ENCODE measurements at places on chromosomes 4 and X.

DNA sequence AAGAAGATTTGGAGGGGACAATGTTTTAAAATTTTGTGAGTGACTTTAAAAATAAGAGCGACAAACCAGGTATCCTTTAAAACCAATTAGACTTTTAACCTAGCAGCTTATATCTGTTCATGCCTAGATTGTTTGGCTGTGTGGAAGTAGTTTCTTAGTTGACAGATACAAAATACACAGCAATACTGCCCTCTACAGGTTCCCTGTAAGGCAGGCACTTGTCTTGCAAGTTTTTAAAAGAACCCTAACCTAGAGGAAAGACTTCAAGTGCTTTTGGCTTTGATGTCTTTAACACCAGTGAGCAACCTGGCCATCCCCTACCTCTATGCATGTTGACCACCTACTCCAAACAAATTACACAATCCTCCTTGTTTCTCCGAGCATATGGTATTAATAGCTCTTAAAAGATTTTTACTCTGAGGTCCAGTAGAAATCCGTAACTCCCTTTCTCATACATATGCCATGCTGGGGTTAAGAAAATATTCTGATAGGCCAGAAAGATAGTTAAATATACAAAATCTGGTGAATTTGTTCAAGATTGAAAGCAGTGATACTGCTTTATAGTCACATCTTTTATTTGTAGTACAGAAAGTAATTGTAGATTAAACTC lies 273.0 kb downstream of the ARHGAP24 start:
- DNase-seq: no peak

DNA sequence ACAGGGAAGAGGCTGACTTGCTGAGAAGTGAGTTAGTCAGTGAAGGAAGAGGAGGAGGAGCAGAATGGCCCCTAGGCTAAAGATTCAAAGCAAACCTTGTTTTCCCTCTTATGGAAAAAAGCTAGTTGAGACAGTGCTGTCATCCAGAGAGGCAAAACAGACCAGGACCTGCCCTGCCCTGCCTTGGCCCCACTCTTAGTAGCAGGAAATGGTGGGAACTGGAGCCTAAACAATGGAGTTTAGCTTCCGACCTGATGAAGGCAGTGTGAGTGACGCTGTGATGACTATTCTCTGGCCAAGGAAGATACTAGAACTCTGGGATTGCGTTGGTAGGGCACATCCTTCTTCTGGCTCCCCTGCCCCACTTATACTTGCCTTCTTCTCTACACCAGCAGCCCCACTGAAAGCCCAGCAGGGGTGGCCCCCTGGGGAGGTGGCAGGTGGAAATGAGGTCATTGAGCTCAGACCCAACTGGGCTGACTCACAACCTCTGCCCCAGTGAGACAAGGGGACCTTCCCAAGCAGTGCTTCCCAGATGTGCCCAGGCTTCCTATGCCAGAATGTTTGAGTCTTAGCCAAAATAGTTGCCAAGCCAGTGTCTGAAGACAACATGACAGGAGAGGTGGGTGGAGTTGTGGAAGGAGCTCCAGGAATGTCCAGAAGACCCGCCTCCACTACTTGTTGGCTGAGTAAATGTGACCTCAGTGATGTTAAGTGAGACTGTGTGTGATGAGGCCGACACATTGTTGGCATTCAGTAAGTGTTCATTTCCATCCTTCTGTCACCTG lies 38.8 kb downstream of the MSN start:
- DNase-seq: peak; percentile 47

GRCh38 chr4:54543088-54543795 lies 114.5 kb upstream of the KIT start:
- DNase-seq: no peak

DNA sequence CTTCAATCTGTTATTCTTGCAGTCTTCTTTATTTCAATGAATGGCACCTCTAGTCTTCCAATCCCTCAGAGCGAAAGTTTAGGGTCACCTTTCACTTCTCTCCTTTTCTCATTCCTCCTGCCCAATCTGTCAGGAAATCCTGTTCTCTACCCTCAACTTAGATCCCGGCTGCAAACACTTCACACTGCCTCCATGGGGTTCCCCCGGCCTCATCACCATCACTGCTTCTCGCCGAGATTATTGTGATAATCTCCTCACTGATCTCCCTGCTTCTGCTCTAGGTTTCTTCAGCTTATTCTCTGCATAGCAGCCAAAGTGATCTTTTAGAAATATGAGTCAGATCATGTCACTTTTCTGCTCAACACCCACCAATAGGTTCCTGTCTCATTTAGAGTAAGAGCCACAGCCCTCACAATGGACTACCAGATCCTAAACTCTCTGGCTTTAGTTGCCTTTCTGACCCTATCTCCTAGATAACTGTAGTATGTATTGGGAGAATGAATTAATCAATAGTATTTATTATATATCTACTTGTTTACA lies 43.6 kb upstream of the TBC1D9 start:
- DNase-seq: no peak

DNA sequence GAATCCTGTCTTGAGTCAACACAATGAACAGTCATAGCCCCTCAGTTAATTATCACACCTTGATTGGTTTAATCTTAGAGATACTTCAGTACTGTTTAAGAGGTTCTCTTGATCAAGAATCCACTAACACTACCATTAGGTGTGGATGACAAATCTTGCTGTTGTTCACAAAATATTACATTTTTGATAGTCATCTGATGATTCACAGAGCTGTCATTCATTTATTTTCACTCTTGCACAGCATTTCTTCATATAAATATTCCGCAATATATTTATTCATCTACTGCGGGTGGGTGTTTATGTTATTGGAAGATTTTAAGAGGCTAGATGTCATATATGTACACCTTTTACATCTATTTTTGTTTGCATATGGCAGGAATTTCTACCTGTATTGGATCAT lies 1138.1 kb upstream of the PRKX start:
- DNase-seq: no peak

GRCh38 chr4:37970702-37971101 lies 10.5 kb downstream of the PTTG2 start:
- DNase-seq: peak; percentile 27

- no peak for DNase-seq
Measured at GRCh38 chrX:41045960-41046567, 39.2 kb upstream of the USP9X start.

GRCh38 chrX:122475306-122475705 lies 708.8 kb upstream of the GRIA3 start:
- no peak for DNase-seq

GRCh38 chrX:119040432-119040831 lies 32.4 kb upstream of the CT47C1 start:
- no peak for DNase-seq

GRCh38 chr4:188534917-188535316 lies 395.7 kb downstream of the TRIML1 start:
- no peak for DNase-seq

GRCh38 chr4:185016101-185016940 lies 2.0 kb upstream of the HELT start:
- DNase-seq: no peak

DNA sequence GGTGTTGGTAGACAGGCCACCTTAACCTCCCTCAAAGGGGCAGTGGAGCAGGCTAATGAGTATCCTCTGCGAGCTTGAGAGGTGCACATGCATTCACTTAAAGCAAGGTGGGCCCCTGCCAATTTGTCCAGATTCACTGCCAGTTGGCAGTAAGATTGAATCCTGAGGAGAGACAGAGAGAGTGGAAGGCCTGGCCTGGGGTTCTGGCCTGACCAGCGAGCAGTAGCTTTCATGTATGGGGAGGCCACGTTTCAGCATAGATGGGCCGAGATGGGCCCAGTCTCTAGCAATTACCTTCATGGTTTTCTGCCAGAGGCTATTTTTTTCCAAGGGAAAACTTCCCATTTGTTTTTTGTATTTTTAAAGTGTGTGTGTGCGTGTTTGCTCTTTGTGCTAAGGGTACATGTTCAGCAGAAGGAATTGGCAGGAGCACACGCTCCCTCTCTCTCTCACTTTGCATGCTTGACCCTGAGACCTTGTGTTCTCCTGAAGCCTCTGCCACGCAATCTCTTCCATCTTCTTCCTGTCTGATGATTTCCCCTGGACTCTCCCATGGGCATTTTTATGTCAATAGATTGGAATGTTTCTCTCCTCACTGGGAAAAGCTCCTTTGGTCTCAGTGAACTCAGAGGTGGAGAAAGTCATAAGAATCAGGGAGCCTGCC lies 215.8 kb upstream of the SFRP2 start:
- no peak for DNase-seq

- DNase-seq: peak; percentile 12
Measured at GRCh38 chr4:123443401-123444289, 47.0 kb downstream of the SPRY1 start.

DNA sequence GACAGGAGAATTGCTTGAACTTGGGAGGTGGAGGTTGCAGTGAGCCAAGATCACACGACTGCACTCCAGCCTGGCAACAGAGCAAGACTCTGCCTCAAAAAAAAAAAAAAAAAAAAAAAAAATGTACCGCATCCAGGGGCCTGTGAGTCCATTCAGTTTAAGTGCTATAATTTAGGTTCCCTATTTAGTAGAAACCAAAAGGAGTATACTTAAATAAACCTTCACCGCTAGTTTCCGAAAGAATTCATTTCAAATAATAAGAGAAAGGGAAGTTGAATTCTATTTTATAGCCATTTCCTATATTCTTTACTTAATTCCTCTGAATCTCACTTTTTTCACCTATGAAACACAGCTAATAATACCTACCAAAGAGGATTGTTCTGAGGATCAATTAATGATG lies 20.8 kb upstream of the LRBA start:
- DNase-seq: no peak
